ENCODE measurements at places on chromosomes 4 and X. TPM values are rescaled to one million over a fixed set of nuclear protein-coding genes. Genes with fewer than 3 reads are reported as not detected.

Gene GAGE12F
- total RNA-seq, result not detected

Gene MAGEB17
- total RNA-seq, result not detected

Gene MAPK10
- total RNA-seq, result 4.0 TPM

Gene FRMD7
- total RNA-seq, result not detected

DNA sequence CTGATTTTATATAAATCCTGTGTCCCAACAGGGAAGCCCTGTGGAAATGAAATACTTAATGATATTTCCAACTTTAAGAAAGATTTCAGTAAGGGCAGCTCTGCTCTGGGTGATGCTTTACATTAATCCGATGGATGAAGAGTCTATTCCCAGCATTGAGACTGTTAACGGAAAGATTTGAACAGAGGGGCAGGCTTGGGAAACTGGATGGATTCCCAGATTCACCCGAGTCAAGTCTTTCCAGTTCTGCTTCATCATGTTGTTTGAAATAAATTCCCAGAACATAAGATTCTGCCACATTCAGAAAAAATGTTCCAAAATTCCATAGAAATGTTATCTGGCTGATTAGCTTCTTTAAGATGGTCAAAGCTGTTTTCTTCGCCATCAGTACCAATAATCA lies 246.0 kb downstream of the FBXW7 start:
- no peak for DNase-seq

DNA sequence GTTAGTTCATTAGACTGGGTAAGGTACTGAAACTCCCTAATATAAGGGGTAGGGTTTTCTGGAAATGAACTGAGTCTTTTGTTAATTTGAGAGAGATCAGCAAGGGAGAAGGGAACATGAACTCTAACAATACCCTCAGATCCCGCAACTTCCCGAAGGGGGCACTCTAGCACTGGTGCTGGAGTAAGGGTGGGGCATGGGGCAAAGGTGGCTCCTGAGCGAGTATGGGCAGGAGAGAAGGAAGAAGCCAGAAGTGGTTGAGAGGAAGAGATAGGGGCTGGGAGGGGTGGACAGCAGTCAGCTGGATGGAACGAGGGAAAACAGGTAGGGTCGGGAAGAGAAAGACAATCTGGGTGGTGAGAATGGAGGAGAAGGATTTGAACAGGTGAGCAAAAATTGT lies 183.2 kb upstream of the MAGEE2 start:
- DNase-seq, result no peak

GRCh38 chrX:38375891-38376290 lies 23.5 kb downstream of the OTC start:
- no peak for DNase-seq

DNA sequence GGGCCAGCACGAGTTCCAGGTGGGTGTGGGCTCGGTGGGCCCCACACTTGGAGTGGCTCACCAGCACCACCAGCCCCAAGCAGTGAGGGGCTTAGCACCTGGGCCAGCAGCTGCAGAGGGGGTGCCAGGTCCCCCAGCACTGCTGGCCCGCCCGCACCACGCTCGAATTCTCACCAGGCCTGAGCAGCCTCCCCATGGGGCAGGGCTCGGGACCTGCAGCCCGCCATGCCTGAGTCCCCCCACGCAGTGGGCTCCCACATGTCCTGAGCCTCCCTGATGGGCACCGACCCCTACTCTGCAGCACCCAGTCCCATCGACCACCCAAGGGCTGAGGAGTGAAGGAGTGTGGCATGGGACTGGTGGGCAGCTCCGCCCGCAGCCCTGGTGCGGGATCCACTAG lies 593.4 kb downstream of the GABRG1 start:
- no peak for DNase-seq

DNA sequence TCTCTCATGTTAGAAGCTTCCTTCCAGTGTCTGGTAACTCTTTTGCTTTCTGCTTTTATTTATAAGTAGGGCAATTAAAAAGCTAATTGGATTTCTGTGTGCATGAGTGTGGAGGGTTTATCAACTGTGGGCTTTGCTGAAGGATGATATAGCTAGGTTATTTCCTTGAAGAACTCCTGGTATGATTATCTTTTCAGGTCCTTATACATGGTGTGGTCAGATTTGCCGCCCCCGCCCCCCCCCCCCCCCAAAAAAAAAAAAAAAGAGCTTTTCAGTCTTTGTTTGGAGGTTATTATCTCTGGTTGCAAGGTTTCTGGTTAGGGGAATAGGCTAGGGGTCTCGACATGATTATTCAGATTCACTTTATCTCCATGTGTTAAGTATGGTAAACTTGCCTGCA lies 35.9 kb downstream of the MOB1B start:
- DNase-seq, result no peak

GRCh38 chrX:56232221-56233082 lies at the start of gene KLF8:
Gene KLF8 (plus strand): TSS chrX:56232356. CDS start chrX:56233335, 979 bp downstream.
- DNase-seq, result peak; percentile 55

DNA sequence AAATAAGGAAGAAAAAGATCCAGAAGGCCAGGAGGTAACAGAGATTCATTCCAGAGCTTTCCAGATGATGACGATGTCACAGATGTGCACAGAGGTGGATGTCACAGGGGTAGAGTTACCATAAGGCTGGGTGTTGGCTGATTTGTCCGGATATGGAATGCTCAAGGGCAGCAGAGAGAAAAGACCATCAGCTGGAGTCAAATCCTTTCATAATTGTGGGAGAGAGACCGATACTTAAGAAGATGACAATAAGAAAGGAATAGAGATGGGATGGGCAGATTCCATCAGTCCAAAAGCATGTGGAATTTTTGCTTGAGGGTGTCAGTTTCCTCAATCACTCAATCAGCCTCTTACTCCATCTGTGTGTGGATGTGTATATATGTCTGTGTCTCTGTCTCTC lies 150.4 kb downstream of the CENPC start:
- DNase-seq, result no peak

DNA sequence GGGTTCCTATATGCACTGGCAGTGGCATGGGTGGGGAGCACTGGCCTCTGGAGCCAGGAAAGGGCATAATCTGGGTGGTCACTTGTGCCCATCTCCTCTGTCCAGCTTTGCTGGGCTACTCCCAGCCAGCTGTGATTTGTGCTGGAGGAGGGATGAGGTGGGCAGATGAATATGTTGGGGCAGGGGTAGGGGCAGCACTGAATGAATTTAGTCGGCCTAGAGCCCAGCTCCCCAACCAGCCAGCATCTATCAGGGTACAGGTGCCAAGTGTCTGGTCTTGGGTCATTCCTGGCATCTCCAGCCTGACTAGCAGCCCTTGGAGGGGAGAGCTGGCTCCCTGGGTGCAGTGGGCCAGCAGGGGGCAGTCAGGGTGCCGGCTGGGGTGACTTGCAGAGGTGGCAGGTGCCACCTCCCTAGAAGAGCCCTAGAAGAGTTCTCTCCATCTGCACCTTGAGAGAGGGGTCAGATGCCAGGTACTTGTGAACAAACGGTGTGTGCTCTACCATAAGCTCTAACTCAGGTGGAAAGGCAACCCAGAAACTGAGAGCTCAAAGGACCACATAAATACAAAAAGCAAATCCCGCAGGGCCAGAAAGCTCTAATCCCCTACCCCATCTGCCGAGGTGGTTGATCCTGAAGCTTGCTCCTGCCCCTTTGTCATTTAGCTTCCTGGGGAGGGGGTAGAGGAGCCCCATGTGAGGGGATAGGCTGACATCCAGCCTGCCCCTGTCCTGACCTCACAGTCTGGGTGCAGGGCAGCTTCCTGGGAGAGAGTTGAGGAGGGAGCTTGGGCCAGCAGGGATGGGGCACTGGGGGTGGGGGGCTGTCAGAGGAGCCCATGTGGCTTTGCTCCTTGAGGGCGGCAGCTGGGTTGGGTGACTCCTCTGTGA lies 2.2 kb downstream of the SORCS2 start:
- no peak for DNase-seq

DNA sequence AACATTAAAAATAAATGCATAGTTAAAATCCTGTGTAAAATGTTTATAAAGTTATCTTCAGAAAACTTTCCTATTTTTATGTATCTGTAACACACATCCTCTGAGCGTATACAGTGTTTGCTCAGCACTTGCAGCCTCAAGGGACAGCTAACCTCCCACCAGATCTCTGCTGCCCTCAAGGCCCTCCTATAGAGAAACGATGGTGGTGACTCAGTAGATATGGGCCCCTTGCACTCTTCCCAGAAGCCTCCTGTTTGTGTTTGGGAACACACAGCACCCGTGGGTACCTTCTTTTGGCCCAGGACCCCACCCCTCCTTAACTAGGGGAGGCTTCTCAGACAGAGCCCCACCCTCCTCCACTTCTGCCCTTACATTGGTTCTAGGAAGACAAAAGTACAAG lies 26.7 kb downstream of the PJA1 start:
- DNase-seq, result no peak

- no peak for DNase-seq
These were observed 584.8 kb downstream of the PPARGC1A start for GRCh38 chr4:23305026-23305425.

GRCh38 chr4:94968493-94968892 lies 210.7 kb downstream of the BMPR1B start:
- DNase-seq, result no peak

- no peak for DNase-seq
These were observed 141.0 kb downstream of the NSUN7 start for GRCh38 chr4:40890764-40891163.
